ENCODE measurements at places on chromosomes 2 and 18.

DNA sequence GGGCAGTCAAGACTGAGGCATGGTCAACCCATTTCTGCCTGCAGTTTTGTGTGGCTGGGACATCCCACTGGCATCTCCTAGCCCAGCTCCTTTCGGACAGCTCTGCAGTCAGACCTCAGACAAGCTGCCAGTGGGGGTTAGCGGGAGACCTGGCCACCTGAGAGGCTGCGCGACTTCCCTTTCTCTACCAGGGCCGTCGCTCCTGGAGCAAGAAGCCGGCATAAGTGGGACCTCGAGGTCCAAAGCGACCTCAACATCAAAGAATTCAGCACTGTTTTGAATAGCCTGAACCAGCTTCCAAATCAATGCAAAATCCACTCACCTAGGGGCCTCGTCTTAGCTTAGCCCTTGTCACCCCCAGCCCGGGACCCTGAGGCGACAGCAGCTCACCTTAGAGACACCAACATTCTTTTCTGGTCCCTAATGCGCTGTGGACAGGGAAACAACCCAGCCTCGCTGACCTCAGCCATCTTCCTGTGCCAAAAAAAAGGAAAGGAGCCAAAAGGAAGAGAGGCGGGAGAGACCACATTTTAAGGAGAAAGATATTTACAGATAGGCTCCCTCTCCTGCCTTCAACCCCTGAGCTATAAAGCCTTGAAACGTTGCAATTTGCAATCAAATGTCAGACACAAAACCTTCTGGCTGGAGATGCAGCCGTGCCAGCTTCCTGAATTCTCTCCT is 81.2 kb downstream of the GFPT1 start:
- no peak for DNase-seq

GRCh38 chr2:28344756-28345373 is 47.8 kb upstream of the FOSL2 start:
- DNase-seq: no peak

- DNase-seq: no peak
Measured at GRCh38 chr2:230930928-230931555, 6.0 kb upstream of the GPR55 start.

DNA sequence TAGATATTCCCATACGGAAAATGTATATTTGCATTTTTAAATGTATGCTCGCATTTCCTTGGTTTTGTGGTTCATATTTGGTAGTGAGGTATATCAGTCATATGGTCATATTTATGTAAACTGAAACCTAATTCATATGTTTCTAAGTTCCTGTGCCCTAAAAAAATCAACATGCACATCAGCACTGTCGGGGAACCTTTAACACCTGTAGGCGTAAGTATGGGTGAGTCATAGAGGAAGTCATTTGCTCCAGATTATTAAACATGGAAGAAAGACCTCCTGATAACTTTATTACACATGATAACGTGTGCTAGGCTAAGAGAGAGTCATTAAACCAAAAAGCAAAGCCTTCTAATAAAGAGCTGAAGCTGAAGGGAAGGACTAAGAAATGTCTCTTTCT is 437.7 kb downstream of the NRXN1 start:
- no peak for DNase-seq

- no peak for DNase-seq
Measured at GRCh38 chr2:216673021-216673420, 22.3 kb downstream of the IGFBP5 start.

DNA sequence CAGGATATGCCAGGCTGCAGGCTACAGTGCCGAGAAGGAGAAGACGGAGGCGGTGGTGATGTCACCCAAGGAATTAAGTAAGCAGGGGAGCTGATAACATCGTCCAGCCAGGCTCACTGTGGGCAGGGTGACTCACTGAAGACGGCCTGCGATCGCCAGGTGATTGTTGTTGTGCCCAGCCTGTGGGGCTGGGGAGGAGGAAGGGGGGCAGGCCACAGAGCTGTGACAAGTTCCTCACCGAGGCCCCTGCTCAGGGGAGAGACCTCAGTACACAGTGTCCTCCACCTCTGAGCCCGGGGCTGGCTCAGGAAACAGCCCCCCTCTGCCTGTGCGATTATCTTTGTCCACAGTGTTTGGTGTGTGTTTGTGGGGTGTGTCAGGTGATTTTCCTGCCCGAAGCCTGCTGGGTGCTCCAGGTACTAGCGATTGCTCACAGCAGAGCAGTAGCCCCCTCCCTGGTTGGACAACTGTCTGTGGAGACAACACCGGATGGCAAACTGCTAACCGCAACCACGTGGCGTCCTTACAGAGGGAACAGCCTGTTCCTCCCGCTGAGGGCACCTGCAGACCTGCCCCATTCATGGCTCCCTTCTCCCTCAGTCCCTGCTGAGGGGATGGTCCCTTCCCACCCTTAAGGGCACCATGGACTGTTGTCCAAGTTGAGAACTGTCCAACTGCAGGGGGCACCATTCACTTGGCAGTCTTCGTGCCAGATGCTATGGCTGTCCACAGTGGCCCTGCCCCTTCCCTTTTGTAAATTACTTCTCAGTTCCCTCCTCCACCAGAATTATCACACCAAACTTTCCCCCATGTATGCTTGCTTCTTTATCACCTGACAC is 95.1 kb downstream of the ZFP36L2 start:
- DNase-seq: peak; percentile 80

- DNase-seq: no peak
Measured at GRCh38 chr18:26414901-26415440, 133.4 kb downstream of the KCTD1 start.

- no peak for DNase-seq
Measured at GRCh38 chr2:183186296-183186695, 62.1 kb downstream of the NUP35 start.

- DNase-seq: no peak
Measured at GRCh38 chr2:190512539-190513095, 21.9 kb downstream of the NEMP2 start.

DNA sequence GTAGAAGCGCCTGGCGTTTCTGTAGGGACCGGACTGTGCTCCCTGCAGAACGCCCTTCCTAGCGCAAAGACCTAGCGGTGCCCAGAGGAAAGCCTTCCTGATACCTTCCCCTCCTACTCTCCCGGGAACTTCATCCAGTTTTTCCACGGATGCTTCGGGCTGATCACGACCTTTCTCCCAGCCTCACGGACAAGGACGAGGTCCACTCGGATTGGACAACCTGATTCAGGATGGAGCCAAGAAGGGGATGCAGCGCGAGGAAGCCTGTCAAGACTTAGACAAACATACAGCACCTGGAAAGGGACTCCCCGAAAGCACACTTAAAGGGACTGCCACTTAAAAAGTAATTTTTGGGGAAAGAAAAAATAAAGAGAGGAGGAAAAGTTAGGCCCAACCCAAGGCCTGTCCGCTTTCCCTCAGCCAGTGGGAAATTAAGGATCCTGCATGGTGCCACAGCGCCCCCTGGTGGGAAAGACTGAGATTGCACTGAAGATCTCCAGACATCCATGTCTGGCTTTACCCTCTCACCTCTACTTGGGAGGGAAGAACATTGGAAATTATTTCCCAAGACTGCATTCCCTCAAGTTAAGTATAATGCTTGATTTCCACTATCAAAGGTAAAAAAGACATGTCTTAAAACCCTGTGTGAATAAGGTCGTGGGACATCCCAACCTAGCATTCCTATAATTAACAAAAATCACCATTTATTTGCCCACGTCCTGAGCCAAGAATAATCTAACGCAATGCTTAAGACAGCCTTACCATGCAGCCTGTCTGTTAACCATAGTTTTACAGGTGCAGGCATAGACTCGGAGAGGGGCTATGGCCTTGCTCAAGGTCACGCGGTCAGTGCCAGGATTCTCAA is 13.4 kb upstream of the COPS8 start:
- peak; percentile 77 for DNase-seq

- no peak for DNase-seq
Measured at GRCh38 chr2:110931648-110932047, 189.1 kb upstream of the BCL2L11 start.

DNA sequence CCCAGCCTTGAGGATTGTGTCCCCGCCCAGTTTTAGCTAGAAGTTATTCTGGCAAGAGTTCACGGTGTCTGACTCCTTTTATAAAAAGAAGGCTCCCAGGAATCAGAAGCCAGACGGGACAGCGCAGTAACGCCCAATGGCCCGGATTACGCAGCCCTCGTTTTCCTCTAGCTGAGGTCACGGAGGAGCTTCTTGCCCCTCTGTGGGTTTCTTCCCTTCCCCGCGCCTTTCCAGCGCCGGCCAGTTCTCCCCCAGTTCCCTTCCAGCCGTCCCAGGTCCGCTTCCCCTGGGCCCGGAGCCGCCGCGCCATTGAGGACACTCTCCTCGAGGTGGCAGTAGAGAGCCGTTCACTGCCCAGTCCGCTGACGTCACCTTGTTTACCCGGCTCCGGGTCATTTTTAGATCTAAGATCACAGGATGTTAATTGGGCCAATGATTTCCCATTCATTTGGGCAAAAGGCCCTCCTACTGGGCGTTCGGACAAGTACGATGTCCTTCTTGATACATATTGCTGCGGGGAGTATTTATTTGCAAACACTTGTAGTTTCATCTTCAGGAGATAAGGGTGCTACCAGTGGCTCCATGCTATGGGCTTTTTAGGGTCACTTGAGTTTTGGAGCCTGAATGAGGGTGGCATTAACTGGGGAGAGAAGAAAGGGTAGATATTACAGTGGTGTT is 81.5 kb upstream of the PPM1B start:
- DNase-seq: peak; percentile 80

- no peak for DNase-seq
Measured at GRCh38 chr18:79868168-79868784, 70.5 kb downstream of the KCNG2 start.

- no peak for DNase-seq
Measured at GRCh38 chr2:144146876-144147275, 373.0 kb downstream of the ZEB2 start.

DNA sequence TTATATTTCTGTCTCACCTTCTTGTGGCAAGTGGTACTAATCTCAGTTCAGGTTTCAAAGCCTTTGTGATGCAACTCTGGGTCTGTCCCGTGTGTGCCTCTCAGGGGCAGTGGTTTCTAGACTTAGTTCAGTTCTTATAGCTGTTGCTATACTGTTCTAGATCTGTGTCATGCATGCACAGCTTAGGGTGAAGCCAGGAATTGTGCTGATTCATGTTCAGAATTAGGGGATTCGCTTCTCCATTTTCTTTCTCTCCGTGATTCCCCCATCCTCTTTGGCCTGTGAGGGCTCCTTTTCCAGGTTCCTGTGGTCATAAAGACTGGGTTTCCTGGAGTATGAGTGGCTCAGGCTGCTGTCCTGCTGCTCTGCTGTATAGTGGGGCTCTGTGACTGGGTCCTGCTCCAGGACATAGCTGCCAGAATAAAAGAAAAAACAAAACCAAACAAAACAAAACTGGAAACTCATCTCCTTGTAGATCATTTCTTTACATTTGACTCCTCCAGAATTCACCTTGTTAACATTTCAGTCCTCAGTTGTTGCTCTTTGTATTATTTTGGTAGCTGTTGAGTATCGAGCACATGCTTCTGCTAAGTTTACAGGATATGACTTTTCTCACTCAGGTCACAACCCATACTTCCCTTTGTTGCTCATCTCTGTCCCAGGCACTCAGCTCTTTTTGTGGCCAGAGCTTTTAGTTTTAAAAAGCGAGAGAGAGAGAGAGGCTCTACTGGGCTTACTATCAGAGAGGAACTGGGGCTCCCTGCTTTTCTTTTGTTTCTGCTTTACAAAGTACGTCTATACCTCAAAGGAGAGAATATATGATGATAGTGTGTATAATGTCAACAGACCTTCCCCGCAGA is 34.2 kb downstream of the CERS6 start:
- DNase-seq: no peak

DNA sequence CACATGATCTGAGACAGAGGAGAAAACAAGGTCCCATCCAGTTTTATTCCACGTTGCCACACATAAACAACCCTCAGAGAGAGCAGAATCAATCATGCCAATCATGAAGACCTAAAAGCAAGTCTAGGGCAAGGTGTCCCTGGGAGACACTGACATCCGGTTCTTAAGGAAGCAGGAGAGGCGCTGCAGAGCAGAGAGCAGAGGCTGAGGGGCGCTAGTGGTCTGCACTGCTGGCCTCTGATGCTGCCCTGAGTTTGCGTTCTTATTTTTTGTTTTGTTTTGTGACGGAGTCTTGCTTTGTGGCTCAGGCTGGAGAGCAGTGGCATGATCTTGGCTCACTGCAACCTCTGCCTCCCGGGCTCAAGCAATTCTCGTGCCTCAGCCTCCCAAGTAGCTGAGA is 83.3 kb downstream of the SMIM21 start:
- no peak for DNase-seq

DNA sequence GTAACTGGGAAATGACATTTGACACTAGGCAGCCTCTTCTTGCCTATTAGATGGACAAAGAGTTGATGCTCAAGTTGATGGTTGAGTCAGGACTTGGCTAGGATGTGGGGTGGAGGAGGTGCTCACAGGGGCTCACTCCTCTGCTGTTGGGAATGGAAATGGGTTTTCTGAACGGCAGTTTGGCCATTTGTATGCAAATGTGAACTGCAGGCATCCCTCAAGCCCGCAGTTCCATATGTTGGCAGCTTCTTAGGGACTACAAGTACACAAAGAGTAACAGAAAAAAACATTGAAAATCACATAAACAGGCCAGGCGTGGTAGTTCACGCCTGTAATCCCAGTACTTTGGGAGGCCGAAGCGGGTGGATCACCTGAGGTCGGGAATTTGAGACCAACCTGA is 80.8 kb downstream of the INPP5D start:
- DNase-seq: no peak

DNA sequence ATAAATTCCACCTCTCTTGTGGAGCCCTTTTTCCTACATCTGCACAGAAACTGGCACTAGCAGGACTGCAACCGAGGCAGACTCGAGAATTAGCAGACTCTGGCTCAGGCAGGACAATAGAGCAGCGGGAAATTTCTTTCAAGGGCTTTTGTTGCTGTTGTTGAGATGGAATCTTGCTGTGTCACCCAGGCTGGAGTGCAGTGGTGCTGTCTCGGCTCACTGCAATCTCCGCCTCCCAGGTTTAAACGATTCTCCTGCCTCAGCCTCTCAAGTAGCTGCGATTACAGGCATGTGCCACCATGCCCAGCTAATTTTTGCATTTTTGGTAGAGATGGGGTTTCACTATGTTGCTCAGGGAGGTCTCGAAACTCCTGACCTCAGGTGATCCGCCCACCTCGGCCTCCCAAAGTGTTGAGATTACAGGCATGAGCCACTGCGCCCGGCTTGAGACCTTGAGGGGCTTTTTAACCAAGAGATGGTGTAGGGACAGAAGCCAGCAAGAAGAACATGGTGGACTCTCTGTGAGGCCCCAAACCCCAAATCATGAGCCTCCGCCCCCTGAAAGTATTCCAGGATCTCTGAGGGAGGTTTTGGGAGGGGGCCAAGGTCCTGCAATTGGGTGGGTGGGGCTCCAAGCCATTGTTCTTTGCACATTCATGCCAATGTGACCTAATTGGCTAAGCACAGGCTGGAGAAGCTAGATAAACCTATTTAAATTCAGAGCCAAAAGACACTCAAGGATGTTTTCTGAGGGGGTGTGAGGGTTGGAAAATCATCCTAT is 68.4 kb upstream of the MSH2 start:
- DNase-seq: no peak
